ENCODE measurements at places on chromosomes 7 and 10.

DNA sequence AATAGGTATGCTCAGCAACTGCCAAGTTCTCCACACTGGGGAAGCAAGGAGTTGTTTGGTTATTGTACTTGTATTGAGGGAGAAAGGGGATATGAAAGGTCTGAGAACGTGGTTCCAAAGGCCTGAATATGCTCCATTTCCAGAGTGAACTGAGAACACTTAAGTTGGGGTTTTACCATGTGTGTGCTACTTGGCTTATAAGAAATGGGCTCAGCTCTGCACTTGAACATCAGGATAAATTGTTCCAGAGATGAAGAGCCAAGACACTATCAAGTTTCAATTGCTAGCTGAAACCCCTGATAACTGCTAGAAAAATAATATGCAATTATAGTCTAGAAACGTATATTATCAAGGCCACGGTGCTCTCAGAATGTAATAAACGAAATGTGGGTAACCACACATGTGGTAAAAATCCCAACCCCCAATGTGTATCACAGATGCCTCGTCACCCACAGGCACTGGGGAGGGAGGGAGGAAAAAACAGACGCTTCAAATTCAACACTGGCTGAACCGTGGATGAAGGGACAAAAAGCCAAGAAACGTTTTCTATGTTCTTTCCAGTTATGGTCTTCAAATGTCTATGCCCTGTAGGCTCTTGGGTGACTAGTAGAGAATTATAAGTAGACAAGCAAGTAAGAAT is 16.3 kb downstream of the ELMO1 start:
- no peak for DNase-seq

DNA sequence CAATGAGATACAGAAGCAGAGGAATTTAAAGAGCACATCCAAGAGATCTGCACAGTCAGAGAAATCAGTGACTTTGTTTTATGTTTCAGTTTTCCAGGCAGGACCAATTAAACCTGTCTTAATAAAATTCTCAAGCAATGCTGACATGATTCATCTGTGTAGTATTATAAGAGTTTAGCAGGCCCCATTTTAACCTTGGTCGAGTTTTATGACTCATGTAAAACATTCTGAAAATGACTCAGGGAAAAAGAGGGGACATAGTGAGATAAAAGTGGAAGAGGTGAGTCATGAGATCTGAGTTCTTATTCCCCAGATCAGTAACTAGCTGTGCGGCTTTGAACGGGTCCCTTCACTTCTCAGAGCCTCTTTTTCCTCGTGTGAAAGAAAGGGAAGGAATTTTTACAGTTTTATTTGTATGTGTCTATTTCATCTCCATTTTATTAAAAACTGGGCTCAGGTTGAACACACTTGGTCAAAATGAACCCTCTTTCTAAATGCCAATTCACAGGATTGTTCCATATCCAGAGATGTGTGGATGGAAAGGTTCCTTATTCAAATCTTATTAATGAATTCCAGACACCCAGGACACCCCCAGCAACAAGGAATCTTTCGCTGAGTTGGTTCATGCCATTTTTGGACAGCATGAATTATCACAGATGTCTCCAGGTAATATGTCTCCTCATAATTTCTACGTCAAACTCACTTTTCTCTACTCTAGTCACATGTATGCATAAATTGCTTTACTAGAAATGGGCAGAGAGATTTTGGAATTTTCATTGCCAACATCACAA is 143.2 kb downstream of the JAZF1 start:
- no peak for DNase-seq

GRCh38 chr10:61866700-61867368 is 34.7 kb upstream of the ARID5B start:
- no peak for DNase-seq

- no peak for DNase-seq
Observed at GRCh38 chr10:90999512-91000172, 78.8 kb upstream of the ANKRD1 start.

DNA sequence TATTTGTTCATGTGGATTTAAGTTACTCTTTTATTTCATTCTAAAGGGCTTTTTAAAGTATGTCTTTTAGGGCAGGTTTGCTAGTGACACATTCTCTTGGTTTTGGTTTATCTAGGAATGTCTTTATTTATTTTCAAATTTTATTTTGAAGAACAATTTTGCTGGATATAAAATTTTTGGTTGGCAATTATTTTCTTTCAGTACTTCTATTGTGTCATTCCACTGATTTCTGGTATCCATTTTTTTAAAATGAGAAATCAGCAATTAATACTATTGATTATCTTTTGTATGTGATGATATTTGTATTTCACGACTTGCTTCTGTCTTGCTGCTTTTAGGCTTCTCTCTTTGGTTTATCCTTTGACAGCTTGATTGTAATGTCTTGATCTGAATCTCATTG is 756.3 kb downstream of the INHBA start:
- no peak for DNase-seq

DNA sequence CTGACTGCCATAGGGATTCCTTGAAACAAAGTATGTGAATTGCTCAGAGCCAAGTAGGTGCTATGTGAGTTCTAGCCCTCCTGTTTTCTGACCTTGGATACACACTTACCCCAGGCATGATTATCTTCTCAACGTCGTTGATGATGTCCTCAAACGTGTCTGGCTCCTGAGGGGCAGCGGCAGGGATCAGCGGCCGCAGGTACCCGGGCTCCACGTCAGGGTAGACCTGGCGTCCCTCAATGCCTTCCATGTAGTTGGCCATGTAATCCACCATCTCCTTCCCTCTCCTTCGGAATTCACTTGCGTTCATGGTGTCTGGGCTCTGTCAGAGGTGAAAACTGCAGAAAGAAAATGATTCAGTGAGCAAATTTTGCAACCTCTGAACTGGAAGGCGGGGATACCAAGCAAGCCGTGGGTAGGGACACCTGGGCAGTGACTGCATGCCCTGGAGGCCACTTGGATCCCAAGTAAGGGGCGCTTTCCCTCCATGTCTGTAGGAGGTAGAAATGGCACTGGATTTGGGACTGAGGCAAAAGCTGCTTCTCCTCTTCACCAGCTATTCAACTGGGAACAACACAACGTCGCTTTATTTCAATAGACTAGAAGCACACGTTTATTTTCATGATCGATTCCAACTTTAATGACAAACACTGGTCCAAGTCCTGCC is 21.3 kb downstream of the DDC start:
- no peak for DNase-seq

DNA sequence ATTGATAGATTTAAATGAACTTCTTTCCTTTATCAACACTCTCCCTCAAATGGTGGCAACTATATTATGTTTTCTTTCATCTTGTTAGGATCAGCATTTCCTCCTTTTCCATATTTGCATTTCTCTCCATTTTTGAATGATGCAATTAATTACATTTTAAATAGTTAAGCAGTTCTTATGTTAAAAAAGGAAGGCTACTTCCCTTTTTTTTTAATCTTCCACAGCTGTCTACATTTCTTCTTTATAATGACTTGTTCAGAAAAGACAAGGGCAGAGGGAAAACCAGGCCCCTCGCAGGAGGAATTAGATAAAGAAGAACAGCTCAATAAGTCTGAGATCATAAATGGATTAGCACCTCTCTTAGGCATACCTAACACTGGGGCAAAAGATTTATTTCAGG is 208.9 kb downstream of the ARL4A start:
- DNase-seq: no peak

DNA sequence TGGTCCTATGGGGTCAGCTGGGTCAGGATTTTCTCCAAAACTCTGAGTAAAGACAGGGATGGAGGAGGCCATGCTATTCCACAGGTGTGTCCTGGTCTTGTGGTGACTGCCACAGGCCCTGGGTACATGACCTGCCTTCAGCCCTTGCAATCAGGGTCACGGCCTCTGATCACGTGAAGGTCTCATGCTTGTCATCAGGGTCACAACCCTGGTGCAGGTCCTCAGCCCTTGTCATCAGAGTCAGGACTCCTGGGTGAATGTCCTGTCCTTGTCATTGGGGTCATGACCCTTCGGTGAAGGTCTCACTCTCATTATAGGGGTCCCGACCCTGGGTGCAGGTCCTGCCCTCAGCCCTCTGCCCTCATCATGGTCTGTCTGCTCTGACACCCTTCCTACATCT is 21.9 kb upstream of the TBRG4 start:
- DNase-seq: no peak

DNA sequence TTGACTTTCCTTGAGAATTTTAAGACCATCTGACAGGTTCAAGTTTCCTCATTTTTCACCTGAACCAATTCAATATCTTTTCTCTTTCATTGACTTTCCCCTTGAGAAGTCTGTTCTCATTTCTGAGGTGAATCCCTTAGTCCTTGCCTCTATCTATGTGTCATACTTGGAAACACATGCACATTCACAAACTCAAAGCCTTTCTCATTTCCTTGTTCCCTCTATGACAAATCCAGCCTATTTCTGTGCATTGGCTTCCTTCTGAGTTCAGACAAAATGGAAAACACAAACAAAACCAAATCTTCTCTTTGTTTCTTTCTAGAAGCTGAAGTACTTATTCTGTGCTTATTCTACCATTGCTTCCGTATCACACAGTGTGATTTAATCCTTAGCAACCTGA is 13.8 kb downstream of the PTTG1IP2 start:
- DNase-seq: no peak

- DNase-seq: no peak
Observed at GRCh38 chr7:6691609-6692106, 15.1 kb downstream of the ZNF12 start.

GRCh38 chr7:140384894-140385545 is 13.3 kb downstream of the SLC37A3 start:
- no peak for DNase-seq

GRCh38 chr10:53713431-53713830 is 940.8 kb upstream of the MBL2 start:
- no peak for DNase-seq

DNA sequence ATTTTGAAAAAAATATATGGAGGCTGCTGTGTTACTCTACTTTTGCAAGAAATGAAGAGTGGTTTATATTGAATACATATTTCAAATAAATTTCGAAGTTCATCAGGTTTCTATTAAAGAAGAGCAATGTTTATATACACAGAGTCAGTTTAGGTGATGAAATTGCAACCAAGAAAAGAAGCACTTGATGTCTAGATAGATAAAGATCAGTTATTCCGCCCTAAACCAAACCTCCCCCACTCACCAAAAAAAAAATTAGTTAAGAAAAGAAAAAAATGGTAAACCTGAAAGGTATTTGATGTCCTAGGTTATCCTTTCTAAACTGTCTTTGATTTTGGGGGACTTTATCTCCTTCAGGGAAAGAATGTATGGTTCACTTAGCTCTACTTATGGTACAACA is 111.8 kb downstream of the SKIDA1 start:
- no peak for DNase-seq

DNA sequence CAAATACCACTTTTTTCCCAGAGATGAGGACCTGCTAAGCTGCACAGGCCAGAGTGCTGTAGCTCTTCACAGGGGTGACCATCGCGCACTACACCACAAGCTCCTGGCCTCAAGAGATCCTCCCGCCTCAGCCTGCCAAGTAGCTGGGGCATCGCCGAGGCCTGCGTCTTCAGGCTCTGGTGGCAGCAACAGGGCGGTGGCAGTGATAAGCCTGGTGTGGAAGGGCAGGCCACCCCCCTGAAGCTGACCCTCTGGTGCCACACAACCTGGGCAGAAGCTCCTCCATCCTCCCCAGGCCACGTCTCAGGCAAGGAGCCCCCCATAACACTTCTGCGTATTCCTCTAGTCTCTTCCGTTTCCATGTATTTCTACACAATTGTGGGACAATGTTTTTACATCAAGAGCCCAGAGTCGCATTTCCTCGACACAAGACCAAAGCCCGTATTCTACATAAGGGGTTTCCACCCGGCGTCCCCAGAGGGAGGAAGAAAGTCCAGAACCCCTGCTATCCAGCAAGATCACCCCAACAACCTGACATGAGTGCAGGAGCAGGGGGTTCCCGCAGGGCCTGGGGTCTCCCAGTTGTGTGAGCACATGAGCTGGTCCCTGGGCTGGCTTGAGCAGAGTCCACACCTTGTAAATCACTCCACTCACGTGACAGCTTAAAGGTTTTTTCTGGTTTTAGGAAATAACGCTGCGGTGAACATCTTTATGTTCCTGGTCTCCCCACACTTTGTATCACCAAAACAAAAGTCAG is 37.6 kb upstream of the NCAPG2 start:
- DNase-seq: no peak

Data from body of pancreas (tissue), 4 donors.